ENCODE measurements at places on chromosomes 7 and 10.

- DNase-seq, result no peak
Measured at GRCh38 chr10:47224546-47225218, 75.3 kb upstream of the GDF10 start.

DNA sequence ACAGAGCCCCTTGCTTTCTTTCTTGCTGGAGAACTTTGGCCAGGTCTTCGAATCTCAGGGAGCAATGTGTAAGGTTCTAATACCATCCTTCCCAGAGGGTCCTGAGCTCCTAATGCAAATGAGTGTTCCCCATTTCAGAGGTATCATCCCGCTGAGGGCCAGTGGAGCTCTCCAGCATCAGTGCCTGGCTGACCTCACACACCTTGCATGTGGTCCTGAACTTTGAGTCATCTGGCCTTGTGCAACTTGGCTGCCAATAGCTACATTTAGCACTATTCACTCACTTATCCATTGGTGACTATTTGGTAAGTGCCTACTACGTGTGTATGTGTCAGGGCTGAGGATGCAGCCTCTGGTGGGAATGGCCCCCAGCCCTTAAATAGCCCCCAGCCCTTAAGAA lies 48.4 kb upstream of the HABP2 start:
- no peak for DNase-seq

DNA sequence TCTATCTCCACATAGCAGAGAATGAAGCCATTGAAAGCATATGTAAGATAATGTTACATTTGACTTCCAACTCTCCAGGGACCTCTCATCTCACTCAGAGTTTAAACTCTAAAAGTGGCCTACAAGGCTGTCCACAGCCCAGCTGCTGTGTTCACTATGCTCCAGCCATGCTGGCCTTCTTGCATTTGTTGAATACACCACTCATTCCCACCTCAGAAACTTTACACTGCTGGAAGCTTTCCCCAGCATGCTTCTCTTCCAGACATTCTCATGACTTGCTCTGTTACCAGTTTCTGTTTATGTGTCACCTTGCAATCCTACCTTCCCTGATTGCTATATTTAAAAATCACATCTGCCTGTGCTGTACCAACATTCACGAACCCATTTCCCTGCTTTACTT lies 167.2 kb downstream of the WNT2 start:
- no peak for DNase-seq

- no peak for DNase-seq
Measured at GRCh38 chr10:94178475-94179253, 184.1 kb downstream of the NOC3L start.
